ENCODE measurements at places on chromosomes 5 and 9.

DNA sequence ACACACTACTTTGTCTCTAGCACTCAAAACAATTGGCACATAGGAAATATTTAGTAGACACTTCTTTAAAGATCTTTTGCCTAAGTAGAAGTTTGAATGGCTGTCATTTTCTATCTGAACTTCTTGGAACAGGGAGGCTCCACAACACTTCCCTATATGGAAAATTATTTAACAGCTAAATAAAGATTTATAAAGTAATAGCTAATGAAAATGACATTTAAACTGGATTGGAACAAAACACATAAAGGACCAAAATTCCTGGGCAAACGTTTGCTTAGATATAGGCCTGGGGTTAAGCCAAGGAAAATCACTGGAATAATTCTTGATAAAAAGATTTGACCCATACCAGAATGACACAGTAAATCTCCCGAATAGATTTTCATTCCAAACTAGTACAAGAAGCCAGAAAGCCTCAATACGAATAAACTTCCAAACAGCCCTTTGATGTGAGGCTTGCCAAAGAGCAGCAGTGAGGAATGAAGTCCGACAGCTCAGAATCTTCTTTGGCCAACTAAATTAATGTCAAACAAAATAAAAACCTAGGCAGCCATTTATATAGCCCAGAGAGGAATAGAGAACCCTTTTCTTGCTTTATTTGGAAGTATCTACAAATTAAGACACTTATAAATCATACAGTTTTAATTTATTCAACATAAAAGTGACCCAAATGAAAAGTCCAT lies 20.3 kb upstream of the RNF180 start:
- ATAC-seq, result no peak

DNA sequence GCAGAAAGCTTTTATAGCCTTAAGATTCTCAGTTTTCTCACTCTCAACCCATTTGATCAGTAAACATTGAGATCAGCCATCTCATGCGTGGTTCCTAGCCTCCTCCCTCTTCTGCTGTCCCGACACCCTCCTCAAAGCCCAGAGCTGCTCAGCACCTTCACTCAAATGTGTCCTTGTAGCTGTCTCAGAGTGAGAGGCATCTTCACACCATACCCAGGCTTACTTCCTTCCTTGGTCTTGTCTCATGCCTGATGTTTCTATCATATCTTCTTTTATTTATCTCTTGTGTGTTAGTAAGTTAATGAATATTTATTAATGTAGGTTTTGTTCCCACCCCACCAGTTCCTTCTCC lies 72.4 kb upstream of the SNX2 start:
- ATAC-seq, result no peak

DNA sequence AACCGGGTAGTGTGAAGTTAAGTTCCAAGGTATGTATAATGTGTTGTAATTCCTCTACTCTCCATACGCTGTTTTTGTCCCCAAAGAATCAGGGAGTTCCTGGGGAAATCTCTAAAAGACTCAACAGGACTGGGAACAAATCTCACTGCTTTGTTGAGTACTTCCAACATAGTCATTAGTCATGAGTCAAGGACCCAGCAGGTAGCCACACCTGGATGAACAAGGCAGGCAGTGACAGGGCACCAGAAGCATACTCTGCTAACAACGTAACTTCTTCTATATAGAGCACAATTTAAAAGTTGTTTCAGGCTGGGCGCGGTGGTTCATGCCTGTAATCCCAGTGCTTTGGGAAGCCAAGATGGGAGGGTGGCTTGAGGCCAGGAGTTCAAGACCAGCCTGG lies 126.8 kb downstream of the SLC1A3 start:
- ATAC-seq, result no peak

GRCh38 chr5:18158166-18158565 lies 523.9 kb downstream of the TAF11L14 start:
- ATAC-seq, result no peak

DNA sequence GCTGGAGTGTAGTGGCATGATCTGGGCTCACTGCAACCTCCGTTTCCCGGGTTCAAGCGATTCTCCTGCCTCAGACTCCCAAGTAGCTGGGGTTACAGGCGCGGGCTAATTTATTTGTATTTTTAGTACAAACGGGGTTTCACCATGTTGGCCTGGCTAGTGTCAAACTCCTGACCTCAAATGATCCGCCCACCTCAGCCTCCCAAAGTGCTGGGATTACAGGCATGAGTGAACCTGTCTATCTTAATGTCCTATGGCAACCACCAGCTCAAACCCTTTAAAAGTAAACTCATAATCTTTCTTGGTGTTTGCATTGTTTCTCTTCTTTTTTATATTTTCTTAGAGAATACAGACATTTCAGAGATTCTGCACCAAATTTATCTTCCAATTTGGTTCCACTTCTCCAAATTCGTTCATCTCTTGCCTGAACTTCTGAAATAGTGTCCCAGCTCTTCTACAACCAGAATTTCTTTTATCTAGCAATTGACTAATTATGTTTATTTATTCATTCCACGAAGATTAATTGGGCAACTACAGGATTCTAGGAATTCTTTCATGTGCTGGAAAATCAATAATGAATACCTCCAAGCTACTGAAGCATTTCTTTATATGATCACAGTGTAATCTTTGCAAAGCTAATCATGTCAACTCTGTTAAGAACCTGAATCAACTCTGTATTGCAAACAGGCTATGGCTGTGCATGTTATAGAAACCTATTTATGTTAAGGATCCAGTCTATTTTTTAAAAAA lies 60.0 kb upstream of the TYRP1 start:
- no peak for ATAC-seq

DNA sequence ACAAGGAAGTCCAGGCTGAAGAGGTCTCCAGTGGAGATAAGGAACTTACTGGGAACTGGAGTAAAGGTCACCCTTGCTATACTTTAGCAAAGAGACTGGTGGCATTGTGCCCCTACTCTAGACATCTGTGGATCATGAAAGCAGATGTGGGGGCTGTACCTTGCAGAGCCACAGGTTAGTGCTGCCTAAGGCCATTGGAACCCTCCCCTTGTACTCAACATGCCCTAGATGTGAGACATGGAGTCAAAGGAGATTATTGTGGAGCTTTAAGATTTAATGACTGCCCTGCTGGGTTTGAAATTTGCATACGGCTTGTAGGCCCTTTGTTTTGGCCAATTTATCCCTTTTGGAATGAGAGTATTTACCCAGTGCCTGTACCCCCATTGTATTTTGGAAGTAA lies 397.3 kb upstream of the GRIN3A start:
- no peak for ATAC-seq

GRCh38 chr9:84583866-84584265 lies 85.7 kb upstream of the NTRK2 start:
- ATAC-seq, result no peak

DNA sequence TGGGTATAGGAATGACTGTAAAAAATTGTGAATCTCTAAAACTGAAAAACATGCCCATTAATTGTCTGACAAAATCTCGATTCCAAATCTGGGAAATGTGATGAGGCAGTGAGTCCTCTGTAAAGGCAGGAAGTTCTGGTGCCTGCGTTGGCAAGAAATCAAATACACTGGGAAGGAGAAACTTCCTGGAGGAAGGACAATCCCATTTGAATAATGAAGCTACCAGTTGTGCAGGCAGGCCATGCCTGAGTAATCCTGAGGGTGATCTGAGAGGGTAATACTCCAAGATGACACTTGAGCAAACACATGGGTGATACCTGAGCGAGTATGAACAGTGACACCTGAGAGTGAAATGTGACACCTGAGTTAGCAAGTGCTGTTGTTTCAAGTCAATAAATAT lies 49.7 kb downstream of the KIF24 start:
- no peak for ATAC-seq

DNA sequence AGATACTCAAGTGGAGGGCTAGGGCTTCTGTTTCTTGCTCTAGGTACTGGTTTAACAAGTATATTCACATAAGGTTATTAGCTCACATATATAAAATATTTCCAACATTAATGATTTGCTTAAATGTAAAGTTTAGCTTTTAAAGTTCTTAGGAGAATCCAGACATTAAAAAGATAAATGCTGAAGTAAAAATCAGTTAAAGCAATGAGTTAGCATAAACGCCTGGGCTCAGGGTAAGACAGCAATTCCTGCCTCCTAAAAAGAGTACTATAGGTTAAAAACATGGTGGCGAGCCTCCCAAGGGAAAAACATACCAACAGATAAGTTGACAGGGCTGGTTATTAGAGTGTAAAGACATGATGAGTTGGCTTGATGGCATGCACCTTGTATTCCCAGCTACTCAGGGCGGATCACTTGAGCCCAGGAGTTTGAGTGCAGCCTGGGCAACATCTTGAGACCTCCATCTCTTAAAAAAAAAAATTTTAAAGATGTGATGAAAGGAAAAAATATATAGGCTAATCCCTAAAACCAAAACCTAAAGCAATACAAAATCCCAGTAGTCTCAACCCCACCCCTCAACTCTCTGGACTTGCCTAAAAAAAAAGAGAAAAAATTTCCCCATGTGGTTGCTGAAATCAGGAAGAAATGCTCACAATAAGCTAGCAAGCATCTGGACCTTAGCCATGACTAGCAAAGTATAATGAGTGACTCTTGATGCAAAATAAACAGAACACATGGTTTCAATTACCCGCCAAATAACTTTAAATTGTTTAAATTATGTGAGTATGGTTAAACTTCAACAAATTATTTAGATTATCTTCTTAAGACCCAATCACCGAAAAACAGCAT lies 3.6 kb downstream of the GOLPH3 start:
- ATAC-seq, result no peak

DNA sequence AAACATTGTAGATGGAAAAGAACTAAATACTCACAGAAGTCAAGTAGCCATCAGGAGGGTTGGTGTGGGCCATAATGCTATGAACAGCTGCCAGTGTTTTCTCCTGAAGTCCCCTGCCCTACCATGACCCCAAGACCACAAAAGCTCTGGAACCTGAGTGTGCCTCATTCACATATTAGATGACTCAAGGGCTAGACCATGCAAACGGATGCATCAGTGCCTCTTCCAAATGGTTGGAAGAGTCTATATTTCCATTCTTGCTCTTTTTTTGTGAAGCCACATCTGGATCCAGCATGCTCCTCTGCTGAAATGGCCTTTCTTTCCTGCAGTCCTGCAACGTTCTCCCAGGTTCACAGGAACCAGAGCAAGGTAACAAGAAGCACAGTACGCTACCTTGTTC lies 136.6 kb upstream of the EPB41L4A start:
- ATAC-seq, result no peak

DNA sequence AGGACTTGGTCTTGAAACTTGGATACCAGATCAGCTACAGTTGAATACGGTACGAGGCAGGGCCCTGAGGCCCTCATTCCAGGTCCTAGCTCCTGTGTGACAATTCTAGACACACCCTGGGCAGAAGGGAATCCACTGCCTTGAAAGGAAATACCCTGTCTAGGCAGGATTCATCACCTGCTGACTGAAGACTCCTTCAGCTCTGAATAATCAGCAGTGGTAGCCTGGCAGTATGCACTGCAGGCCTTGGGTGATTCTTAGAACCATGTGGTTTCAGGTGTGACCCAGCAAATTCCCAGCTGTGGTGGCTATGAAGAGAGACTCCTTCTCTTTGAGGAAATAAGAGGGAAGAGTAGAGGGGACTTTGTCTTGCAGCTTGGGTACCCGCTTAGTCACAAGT lies 17.2 kb upstream of the EFNA5 start:
- no peak for ATAC-seq

DNA sequence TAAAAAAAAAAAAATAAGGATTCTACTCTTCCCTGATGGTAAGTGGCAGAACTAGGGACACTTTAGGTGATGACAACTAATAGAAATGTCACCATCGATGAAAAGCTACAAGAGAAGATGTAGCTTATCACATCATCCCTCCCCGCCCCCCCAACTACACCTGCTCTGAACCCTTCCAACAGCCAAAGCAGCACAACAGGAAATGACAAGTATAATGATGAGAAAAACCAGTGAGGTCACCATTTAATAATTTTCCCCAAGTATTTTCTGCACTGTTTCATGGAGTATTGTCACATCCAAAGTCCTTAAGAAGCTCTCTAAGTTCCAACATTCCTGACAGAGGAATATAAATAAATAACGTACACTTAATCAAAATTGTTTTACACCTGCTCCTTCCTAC lies 221.4 kb downstream of the EFNA5 start:
- no peak for ATAC-seq

Data from activated T-helper 17 cell treated with anti-CD3 and anti-CD28 coated beads, Interleukin-2, amount 50 U/mL, for 72 hours (primary cell).